ENCODE measurements at places on chromosomes 5 and 9.

- DNase-seq = peak; percentile 53
Observed at GRCh38 chr5:141094481-141095262, at the start of gene PCDHB2. PCDHB2 (plus strand) TSS chr5:141094615; CDS start chr5:141094791, 176 bp downstream.

DNA sequence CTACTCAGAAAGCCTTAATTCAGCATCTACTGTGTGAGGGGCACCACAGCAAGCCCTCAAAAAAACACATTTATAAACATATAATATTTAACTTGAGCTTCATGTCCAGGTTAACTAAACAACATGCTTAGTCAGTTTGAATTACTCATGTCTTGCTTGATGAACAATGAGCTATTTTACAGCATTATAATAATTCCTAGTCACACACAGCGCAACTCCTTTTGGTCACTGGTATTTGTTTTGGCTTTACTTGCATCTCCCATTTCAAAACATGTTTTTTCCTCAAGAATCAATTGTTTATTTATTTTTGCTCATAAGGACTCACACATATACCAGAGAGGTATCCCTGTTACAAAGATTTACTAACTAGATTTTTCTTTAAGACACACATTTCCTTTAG is 616.7 kb upstream of the DAB2 start:
- no peak for DNase-seq

DNA sequence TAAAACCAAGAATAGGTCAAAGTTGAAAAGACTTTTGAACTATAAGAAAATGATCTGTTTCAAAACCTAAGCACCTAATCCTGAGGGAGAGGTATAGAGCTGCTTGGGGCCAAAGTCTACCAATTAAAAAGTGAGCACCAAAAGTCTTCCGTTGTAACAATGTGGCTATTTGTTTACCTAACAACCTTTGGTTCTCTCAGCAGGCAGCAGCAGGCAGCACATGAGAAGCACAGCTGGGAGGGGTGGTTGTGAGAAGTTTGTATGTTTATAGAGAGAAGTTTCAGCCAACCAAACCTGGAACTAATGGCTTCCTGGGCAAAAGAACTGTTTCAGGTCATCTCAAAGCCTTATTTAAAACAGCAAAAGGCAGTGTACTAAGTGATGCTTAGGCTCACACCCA is 59.8 kb upstream of the TBC1D9B start:
- DNase-seq = no peak

DNA sequence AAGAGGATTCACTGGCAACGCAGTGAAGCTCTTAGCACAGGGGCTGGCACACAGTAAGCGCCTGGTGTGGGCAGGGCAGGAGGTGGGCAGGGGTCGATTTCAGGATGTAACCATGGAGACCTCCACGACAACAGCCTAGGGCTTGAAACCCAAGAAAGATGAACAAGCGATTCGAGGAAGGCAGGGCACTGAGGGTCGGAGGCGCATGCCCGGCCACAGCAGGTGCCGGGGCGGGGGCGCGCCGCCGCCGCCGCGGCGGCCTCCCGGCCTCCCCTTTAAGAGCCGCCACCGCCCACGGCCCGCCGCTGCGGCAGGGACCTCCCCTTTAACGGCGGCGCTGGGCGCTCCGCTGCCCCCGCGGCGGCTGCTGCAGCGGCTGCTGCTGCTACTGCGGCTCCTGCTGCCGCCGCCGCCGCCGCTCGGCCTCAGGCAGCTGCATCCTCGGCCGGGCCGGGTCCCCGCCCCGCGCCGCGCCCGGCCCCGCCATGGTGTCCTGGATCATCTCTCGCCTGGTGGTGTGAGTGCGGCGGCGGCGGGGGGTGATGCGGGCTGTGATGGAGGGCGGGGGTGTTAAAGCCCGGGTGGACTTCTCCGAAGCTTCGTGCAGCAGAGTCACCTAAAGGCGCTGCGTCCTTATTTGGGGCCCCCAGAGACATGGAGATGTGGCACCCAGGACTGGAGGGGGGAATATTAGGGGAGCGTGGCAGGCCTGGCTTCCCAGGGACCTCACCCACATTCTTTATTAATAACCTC is at the start of gene REEP2:
TSS of gene REEP2 (plus strand) at position 334 of the 753 bp plus-strand sequence. CDS start at position 486, 152 bp downstream.
- DNase-seq = peak; percentile 32

GRCh38 chr9:89419978-89420394 is 77.9 kb downstream of the SEMA4D start:
- no peak for DNase-seq

GRCh38 chr5:76029739-76030138 is 53.4 kb upstream of the SV2C start:
- no peak for DNase-seq

DNA sequence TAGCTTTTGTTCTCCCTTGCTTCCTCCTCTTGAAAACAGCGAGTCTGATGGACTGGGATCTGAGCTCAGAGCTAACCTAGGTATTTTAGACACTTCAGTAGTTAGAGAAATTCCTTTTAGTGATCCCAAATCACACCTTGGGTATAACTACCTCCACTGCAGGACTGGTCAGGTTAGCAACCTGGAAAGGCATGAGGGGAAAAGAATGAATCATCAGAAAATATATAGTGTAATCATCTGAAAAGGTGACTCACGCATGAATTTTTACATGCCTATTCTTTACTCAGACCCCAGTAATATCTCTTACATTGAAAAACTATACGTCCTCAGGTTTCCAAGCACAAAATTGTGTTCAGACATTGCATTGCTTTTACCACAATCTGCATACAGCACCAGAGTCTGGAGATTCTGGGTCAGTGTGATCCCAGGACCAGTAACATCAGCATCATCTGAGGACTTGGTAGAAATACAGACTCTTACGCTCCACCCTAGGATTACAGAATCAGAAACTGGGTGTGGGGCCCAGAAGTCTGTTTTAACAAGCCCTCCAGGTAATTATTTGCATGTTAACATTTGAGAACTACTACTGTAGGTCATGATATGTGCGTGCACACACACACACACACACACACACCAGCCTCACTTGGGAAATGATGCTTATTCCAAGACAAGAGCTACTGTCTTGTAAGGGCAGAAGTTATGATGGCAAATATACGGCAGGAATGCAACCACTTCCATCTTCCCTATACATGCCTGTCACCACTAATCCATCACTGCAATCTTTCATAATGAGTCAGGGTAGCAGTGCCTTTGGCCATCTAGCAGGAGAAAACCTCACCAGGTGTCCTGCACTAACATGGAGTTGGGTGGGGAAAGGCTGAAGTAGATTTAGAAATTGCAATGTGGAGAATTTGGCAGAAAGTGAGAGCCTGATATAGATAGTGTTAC is 271.6 kb upstream of the MAP3K1 start:
- DNase-seq = no peak

- no peak for DNase-seq
Observed at GRCh38 chr9:104838958-104839357, 75.0 kb downstream of the NIPSNAP3B start.

Measured in fibroblast of mammary gland (primary cell).